Panc1 (cell line): ENCODE measurements at places on chromosomes 3 and 15.

- DNase-seq: no peak
Measured at GRCh38 chr3:41138601-41139000, 60.7 kb upstream of the CTNNB1 start.

GRCh38 chr3:187714404-187714979, 12.1 kb upstream of the RTP2 start:
- DNase-seq: peak; percentile 74

- DNase-seq: no peak
Measured at GRCh38 chr15:55194256-55194655, 2.5 kb downstream of the RSL24D1 start.

- DNase-seq: no peak
Measured at GRCh38 chr15:100650685-100651084, 48.3 kb downstream of the ASB7 start.

- no peak for DNase-seq
Measured at GRCh38 chr15:31256378-31257265, 70.0 kb upstream of the KLF13 start.

GRCh38 chr15:93789441-93789840, 441.9 kb upstream of the MCTP2 start:
- DNase-seq: no peak

- DNase-seq: no peak
Measured at GRCh38 chr3:15172806-15173205, 33.2 kb upstream of the CAPN7 start.

GRCh38 chr15:79240036-79240435, 42.5 kb upstream of the ANKRD34C start:
- DNase-seq: no peak

DNA sequence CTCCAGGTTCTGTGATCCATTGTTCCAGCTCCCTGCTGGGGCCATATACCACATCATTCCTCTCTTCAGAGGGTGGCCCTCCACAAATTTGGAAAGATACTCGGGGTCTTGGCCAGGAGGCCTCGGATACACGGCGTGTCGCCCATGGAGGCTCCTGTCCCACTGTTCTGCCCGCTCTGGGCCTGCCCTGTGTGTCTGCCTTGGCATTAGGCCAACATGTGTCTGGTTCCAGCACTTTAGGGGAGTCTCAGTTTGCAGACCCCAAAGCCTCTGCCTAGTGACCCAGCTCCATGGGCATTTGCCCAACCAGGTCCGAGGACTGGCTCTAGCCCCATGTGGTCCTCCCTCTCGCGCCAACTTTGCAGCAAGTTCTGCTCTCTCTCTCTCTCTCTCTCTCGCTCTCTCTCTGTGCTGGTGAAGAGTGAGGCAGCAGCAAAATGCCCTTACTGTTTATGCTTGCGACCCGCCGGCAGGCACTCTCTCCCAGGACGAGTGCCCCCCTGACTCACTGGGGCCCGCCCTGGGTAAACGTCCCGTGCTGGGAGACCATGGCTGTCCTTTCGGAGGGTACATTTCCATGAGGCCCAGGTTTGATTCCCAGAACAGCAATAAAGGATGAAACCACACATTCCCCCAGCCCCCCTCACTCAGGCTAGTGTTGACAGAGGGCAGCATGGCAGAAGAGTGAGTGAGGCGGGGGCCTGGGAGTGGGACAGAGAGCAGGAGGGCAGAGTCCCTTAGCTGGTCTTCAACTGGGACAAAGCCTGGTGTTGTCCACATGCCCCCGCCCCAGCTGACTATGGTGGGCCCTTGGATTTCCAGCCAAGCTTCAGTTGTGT, 77.9 kb downstream of the ISG20 start:
- no peak for DNase-seq

GRCh38 chr15:33678602-33679001, 289.7 kb upstream of the CHRM5 start:
- no peak for DNase-seq

- no peak for DNase-seq
Measured at GRCh38 chr15:91291673-91292072, 191.6 kb downstream of the SV2B start.

DNA sequence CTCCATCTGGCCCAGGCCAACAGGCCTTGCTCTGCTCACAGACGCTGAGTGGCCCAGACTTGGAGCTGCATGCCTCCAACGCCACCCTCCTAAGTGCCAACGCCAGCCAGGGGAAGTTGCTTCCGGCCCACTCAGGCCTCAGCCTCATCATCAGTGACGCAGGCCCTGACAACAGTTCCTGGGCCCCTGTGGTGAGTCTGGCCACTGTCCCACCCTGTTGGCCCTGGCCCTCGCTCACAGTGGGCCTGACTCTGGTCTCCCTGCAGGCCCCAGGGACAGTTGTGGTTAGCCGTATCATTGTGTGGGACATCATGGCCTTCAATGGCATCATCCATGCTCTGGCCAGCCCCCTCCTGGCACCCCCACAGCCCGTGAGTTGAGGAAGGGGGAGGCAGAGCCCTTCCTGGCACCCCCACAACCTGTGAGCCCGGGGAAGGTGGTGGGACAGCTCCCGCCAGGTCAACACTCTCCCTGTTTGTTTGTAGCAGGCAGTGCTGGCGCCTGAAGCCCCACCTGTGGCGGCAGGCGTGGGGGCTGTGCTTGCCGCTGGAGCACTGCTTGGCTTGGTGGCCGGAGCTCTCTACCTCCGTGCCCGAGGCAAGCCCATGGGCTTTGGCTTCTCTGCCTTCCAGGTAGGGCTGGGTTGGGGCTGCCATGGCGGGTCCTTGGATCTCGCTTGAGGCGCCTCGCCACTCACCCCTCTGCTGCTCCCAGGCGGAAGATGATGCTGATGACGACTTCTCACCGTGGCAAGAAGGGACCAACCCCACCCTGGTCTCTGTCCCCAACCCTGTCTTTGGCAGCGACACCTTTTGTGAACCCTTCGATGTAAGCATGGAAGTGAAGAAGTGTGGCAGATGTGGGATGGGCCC, 10.0 kb downstream of the NT5DC2 start:
- no peak for DNase-seq

DNA sequence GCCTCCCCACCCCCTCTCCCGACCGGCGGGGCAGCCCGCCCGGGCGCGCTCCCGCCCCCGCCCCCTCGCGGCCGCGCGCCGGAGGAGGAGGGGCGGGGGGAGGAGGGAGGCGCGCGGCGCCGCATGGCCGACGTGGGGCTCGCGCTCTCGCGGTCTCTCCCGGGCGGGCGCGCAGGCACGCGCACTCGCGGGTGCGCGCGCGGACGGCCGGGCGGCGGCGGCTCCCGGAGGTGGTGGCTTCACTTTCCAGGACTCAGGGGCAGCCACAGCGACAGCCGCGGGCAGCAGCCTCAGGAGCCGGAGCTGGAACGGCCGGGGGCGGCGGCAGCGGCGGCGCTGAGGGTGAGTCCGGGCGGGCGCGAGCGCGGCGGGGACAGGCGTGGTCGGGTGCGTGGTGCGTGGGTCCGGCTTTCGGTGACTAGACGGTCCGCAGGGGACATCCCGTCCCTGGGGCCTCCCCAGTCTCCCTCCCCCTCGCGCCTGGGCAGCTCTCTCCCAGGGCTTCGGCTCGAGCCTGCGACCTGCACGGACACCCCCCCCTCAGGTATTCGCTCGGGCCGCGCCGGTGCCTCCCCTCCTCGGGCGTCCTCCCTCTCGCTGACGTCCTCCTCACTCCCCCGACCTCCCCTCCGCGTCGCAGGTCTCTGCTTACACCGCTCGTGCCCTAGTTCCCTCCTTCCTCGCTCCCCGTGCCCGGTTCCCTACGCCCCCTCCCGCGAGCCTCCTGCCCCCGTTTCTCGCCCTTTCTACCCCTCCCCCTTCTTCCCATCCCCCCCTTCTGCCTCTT, at the start of gene UBE2E2:
Gene UBE2E2 (plus strand): TSS at position 407 of the 787 bp plus-strand sequence.
- DNase-seq: no peak

- no peak for DNase-seq
Measured at GRCh38 chr15:99029341-99030144, 22.0 kb upstream of the PGPEP1L start.

GRCh38 chr15:71712182-71712581, 98.2 kb upstream of the NR2E3 start:
- no peak for DNase-seq

DNA sequence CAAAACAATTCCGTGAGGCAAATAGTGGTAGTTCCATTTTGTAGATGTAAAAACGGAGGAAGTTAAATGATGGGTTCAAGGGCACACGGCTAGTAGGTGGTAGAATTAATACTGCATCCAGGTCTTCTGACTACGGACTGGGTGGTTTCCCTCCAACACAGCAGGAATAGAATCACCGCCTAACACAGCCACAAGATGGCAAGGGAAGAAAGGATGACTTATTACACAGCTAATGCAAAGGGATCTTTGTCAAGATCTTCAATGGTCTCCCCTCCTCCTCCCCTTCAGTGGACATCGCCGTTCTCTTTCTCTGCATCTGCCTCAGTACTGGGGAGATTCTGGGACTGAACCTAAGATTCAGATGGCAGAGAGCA, 524 bp upstream of the TOPBP1 start:
- no peak for DNase-seq

GRCh38 chr15:65374821-65375401, 2.9 kb downstream of the IGDCC3 start:
- no peak for DNase-seq

- no peak for DNase-seq
Measured at GRCh38 chr15:72783004-72783639, 436 bp downstream of the ADPGK start.

DNA sequence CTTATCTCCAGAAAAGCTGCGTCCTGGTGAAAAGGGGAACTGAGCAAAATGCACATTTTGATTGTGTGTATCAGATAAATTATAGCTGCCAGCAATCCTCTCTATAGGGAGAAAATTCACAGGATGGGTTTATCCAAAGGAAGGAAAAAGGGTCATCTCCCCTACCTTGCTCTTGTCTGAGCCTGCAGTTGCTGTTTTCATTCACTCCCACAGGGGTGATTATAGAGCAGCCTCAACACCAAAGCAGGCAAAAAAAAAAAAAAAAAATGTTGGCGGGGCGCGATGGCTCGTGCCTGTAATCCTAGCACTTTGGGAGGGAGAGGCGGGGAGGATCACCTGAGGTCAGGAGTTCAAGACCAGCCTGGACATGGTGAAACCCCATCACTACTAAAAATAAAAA, 333.7 kb downstream of the ROBO2 start:
- DNase-seq: no peak

GRCh38 chr3:123344907-123345594, 103.8 kb downstream of the ADCY5 start:
- no peak for DNase-seq

DNA sequence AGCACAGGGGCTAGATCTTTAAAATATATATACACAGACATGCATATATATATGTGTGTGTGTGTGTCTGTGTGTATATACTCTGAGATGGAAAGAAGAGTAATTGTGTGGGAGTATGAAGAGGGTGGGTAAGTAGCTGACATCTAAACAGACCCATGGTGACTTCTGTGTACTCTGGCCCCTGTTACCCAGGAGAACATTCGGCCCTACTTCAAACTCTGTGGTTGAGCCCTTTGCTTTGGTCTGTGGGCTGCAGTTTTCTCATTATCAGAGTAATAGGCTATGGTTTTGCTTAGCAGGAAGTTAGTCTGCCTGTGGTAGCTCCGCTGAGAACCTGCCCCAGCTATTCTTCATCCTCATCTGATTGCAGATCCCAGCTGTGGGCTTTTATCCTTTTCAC, 141.4 kb downstream of the RBPMS2 start:
- DNase-seq: no peak

- DNase-seq: no peak
Measured at GRCh38 chr15:100785181-100786138, 94.2 kb upstream of the ALDH1A3 start.

- DNase-seq: no peak
Measured at GRCh38 chr15:57589754-57590153, 1.9 kb upstream of the MYZAP start.

- DNase-seq: no peak
Measured at GRCh38 chr15:96448923-96449322, 118.4 kb downstream of the NR2F2 start.

GRCh38 chr3:40452876-40453730, 4.0 kb upstream of the RPL14 start:
- DNase-seq: peak; percentile 87

- DNase-seq: no peak
Measured at GRCh38 chr3:134709076-134709475, 58.3 kb upstream of the KY start.

DNA sequence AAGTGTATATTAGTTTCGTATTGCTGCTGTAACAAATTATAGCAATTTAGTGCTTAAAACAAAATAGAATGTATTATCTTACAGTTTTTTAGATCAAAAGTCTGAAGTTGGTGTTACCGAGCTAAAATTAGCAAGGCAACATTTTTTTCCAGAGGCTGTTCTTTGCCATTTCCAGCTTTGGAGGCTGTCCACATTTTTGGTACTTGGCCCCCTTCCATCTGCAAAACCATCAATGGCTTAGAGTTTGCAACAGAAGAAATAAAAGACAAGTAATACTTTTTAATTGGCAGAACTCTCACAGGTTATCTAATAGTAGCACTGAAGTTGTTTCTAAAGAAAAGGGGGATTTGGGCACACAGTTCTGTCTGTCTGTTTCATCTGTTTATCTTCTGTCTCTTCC, 1248.5 kb downstream of the ROBO1 start:
- no peak for DNase-seq

- no peak for DNase-seq
Measured at GRCh38 chr3:150035910-150036612, 65.4 kb upstream of the PFN2 start.

DNA sequence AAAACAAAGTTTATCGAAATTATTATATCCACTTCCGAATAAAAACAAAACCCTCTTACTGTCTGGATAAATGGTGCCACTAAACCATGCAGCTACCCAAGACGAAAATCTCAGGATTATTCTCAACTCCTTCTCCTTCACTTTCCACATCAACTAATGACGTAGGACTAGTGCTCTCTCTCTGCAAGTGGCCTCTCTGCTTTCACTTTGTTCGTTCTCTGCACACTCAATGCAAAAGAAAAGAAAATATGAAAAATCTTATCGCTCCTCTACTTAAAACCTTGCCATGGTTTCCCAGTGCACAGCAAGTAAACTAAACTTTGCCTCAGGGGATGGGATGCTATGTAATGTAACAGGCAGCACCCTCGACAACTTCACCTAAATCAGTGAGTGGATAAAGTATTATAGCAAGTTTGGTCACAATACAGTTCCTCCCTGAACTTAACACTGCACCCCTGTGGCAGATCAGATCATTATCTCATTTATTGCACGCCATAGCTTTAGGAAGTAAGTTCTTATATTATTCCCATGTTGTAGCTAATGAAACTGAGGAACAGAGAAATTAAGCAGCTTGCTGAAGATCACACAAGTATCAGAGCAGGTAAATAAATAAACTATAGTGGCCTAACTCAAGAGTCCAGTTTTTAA, 262.7 kb upstream of the GADL1 start:
- DNase-seq: no peak

GRCh38 chr3:89017531-89017930, 89.9 kb upstream of the EPHA3 start:
- no peak for DNase-seq
